Activated CD4-positive, alpha-beta T cell treated with anti-CD3 and anti-CD28 coated beads, Interleukin-2, amount 10 ng/mL, durations not matched to agents 24 days and 14 days (primary cell): ENCODE measurements at places on chromosomes 1 and 21.
A peak's percentile ranks its signal among the peaks of the same experiment; 100 is the strongest.

DNA sequence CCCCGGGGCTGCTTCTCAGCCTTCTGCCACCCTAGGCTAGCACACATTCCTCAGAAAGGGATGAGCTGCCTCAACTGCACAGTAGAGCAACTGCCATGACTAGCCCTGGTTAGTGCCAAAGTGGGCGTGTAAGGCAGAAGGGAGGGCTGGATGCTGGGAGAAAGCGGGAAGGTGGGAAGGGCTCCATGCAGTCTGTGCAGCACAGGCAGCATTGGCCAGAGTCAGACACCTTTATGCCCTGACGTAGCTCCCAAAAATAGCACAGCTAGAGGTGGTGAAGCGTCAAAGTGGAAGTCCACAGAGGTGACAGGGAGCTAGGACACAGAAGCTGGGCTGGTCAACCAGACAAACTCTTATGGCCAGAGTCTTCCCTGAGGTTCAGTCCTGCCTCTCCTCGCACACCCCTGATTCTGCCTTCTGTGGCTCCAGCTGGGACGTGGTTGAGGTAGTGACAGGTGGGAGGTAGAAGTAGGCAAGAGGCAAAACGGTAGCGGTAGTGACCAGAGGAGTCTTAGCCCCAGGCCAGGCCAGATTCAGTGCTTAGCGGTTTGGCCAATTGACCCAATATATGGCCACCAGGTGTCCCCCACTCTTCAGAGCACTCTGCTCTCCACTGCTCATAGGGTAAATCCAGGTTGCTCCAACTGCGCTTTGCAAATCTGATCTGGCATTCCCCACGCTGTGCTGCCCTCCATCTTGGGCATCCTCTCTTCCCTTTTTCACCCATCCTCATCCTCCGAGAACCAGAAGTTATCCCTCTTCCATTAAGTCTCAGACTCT, 45.6 kb downstream of the DDX20 start:
- no peaks in the 10 kb centered on the region for H3K4me1 ChIP-seq
- no peak for DNase-seq
- H3K4me3 ChIP-seq = no peak overlapping the region
- no peak overlapping the region for H3K27ac ChIP-seq

DNA sequence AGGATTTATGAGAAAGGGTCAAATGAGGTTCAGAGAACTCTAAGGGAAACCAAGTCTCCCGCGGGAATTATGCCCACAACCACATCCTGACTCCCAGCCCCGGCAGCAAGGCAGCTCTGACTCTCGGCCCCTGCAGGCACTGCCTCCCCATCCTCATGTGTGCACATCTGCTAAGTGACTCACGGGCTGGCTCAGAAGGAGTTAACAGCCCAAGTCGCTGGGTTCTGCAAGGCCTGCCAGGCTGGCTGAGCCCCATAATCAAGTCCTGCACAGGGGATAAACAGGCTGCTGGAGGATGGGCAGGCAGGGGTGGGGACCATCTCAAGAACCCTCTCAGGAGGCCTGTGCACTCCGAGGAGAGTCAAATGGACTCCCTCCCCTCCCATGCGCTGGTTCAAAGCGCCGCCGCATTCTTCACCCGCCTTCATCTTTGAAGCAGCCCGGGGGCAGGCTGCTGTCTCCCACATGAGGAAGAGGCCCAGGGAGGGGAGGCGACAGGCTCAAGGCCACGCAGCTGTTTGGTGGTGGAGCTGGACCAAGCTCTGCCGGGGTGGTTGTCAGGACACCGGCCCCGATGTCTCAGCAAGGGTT, 344.3 kb downstream of the MATN1 start:
- H3K4me1 ChIP-seq = no peaks in the 10 kb centered on the region
- H3K4me3 ChIP-seq = no peak overlapping the region
- H3K27me3 ChIP-seq = no peaks in the 10 kb centered on the region
- no peak for DNase-seq
- no peaks in the 10 kb centered on the region for H3K36me3 ChIP-seq
- no peak overlapping the region for H3K27ac ChIP-seq

- no peak overlapping the region for H3K4me3 ChIP-seq
- peaks cover 30% of the 10 kb centered on the region for H3K4me1 ChIP-seq
Observed at GRCh38 chr1:157142201-157142600, 4.0 kb upstream of the ETV3 start.

GRCh38 chr21:42607102-42607501, 46.3 kb upstream of the PDE9A start:
- no peaks in the 10 kb centered on the region for H3K36me3 ChIP-seq
- H3K27ac ChIP-seq = no peak overlapping the region
- H3K4me1 ChIP-seq = peaks cover 11% of the 10 kb centered on the region
- H3K27me3 ChIP-seq = no peaks in the 10 kb centered on the region

DNA sequence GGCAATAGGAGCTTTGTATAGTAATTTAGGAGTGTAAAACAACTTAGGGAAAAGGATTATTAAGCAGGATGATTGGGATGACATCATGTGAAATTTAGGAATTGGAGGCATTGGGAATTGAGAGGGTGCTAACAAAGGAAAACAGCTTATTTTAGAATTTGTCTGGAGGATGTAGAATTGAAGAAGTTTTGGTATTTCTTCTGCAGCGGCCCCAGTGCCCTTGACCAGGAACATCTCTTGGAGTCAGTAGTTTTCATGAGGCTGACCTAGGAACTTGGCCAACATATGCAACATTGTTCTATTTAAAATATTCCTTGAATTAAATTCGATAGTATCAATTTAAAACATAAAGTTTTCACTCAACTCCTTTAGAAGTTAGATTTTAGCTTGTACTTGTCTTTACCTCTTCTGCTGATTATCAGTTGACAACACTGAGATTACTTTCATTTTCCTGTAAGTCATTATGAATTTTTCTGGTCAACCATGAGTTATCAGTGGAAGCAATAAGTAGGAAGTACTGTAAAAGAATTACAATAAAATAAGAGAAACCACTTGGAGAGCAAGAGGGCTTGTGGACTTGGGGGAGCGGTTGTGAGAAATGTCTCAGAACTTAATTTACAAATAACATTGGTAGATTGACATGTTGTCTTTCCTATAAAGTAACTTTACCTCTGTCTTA, 52.8 kb downstream of the DYRK1A start:
- H3K4me1 ChIP-seq = peaks cover 50% of the 10 kb centered on the region
- no peaks in the 10 kb centered on the region for H3K27me3 ChIP-seq
- DNase-seq = no peak

GRCh38 chr1:235532360-235532759, 28.1 kb upstream of the B3GALNT2 start:
- H3K27ac ChIP-seq = no peak overlapping the region
- no peak overlapping the region for H3K4me3 ChIP-seq
- H3K36me3 ChIP-seq = no peaks in the 10 kb centered on the region
- H3K4me1 ChIP-seq = peaks cover 2% of the 10 kb centered on the region

DNA sequence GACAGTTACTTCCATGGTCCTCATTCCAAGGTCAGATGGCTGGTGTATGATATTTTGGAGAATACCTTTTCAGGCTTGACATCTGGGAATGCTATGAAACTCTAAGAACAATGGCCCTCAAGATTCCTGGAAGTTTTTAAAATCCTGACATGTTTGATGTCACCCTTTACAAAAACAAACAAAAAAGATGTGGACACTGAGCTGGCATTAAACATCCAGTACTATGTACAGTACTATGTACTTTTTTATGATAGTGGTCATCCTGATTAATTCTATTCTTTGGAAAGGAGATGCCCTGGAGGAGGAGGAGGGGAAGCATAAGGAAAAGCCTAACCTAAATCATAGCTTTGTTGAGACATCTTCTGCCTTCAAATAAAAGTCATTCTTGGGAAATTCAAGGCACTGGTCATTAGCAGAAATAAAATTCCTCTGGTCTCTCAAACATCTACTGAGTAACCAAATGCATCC, 235.4 kb downstream of the HMCN1 start:
- H3K27me3 ChIP-seq = peaks cover 5% of the 10 kb centered on the region
- H3K36me3 ChIP-seq = no peaks in the 10 kb centered on the region
- H3K4me3 ChIP-seq = no peak overlapping the region
- no peak for DNase-seq
- H3K27ac ChIP-seq = no peak overlapping the region

- peaks cover 11% of the 10 kb centered on the region for H3K27me3 ChIP-seq
- no peak overlapping the region for H3K4me3 ChIP-seq
- no peak overlapping the region for H3K27ac ChIP-seq
- peaks cover 5% of the 10 kb centered on the region for H3K4me1 ChIP-seq
- no peaks in the 10 kb centered on the region for H3K36me3 ChIP-seq
- DNase-seq = no peak
Observed at GRCh38 chr1:108120163-108120562, 80.0 kb downstream of the SLC25A24 start.

- H3K4me1 ChIP-seq = peaks cover 8% of the 10 kb centered on the region
- H3K27me3 ChIP-seq = peaks cover 17% of the 10 kb centered on the region
- no peak overlapping the region for H3K4me3 ChIP-seq
- no peak for DNase-seq
Observed at GRCh38 chr21:38525454-38525853, 27.2 kb upstream of the ERG start.

DNA sequence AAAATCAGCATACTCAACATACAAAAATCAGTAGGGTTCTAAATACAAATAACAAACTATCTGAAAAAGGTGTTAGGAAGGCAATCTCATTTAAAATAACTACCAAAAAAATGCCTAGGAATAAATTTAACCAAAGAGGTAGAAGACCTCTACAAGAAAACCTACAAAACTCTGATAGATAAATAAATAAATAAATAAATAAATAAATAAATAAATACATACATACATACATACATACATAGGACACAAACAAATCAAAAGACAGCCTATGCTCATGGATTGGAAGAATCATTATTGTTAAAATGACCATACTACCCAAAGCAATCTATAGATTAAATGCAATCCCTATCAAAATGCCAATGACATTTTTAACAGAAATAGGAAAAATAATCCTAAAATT, 194.7 kb downstream of the BARHL2 start:
- no peaks in the 10 kb centered on the region for H3K4me1 ChIP-seq
- peaks cover 9% of the 10 kb centered on the region for H3K27me3 ChIP-seq
- no peaks in the 10 kb centered on the region for H3K36me3 ChIP-seq
- DNase-seq = no peak

DNA sequence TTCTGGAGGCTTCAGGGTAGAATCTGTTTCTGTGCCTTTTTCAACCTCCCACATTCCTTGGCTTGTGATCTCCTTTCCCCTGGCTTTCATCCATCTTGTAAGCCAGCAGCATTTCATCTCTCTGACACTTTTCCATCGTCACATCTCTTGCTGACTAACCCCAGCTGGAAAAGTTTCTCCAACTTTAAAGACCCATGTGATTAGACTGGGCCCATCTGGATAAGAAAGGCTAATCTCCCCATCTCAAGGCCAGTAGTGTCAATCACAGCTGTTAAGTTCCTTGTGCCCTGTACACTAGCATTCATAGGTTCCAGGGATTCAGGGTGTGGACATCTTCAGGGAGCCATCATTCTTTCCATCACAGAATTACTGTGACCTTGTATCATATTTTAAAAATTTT, 452.1 kb downstream of the TTLL7 start:
- H3K4me3 ChIP-seq = no peak overlapping the region
- no peaks in the 10 kb centered on the region for H3K4me1 ChIP-seq
- H3K27me3 ChIP-seq = no peaks in the 10 kb centered on the region

DNA sequence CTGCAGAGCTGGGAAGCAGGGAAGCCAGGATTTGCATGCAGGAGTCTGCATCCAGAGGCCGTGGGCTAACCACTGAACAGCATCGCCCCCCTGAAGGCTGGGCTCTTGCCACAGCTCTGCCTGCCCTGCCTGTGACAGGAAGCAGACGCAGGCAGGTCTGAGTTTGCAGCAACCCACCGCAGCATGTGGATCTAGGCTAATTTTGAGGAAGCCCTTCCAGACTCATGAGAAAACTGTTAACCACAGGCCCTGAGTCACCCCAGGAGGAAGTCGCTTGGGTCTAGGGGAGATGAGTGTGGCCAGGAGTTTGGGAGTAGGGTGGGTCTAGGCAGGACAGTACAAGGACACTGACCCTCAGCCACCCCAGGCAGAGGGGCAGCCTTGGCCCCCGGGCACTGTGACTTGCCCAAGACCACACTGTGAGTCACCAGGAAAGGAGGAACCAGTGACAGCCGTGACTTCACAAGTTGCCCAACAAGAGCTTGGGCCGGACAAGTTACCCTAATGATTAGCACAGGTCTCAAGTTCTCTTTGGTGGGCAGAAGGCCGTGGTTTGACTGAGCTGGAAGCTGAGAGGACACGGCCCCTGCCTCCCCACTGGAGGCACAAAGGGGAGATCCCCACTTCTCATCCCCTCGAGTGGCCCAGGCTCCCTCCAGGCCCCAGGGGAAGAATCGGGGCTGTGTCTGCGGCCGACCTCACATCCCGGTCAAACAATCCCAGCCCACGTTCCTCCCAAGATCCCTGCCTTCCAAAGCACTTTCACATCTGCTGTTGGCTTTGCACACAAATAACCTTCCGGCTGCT, 826 bp downstream of the LAPTM5 start:
- peak overlapping the region; percentile 100 for H3K4me3 ChIP-seq
- H3K4me1 ChIP-seq = peaks cover 81% of the 10 kb centered on the region
- DNase-seq = peak; percentile 90
- H3K27ac ChIP-seq = peak overlapping the region; percentile 97
- peaks cover 35% of the 10 kb centered on the region for H3K36me3 ChIP-seq
- H3K27me3 ChIP-seq = no peaks in the 10 kb centered on the region

- DNase-seq = no peak
- peaks cover 23% of the 10 kb centered on the region for H3K36me3 ChIP-seq
- peak overlapping the region; percentile 96 for H3K4me3 ChIP-seq
- H3K27ac ChIP-seq = no peak overlapping the region
- no peaks in the 10 kb centered on the region for H3K27me3 ChIP-seq
- peaks cover 23% of the 10 kb centered on the region for H3K4me1 ChIP-seq
Observed at GRCh38 chr1:39882152-39882551, 1.2 kb downstream of the TRIT1 start.

- H3K4me1 ChIP-seq = peaks cover 35% of the 10 kb centered on the region
- no peak overlapping the region for H3K4me3 ChIP-seq
- DNase-seq = no peak
- peak overlapping the region; percentile 52 for H3K27ac ChIP-seq
- H3K27me3 ChIP-seq = no peaks in the 10 kb centered on the region
Observed at GRCh38 chr1:234866007-234866866, 256.3 kb upstream of the IRF2BP2 start.

GRCh38 chr1:9009438-9010370, 16.5 kb downstream of the SLC2A7 start:
- peak; percentile 83 for DNase-seq
- peaks cover 9% of the 10 kb centered on the region for H3K4me1 ChIP-seq
- H3K27me3 ChIP-seq = peaks cover 5% of the 10 kb centered on the region
- H3K36me3 ChIP-seq = no peaks in the 10 kb centered on the region
- H3K4me3 ChIP-seq = no peak overlapping the region

DNA sequence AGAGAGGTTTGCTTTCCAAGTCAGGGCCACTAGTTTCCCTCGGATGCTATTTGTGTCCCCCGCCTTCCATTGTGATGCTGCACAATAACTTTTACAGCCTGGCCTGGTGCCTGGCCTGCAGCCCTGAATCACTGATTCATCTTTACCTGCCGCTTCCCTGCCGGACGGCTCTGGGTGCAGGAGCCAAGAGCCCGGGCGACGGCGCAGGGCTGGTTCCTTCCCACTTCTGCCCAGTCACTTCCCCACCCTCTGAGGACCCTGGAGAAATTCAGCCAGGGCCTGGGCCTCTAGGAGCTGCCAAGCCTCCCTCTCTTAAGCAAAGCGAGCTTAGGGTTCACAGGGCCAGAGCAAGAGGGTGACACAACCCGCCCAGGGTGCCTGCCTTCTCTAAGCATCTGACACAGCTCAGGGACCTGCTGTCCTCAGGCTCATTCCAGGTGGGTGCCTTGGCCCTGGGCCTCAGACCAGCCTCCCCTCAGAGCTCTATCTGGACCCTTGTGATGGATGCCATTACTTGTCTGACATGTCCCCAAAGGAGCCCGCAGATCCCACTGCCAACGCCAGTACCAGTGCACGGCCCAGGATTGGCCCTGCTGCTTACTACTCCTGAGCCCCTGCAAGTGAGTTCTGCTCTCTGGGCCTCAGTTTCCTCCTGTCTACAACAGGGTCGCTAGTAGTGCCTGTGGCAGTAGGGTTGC, 381.0 kb upstream of the VAMP3 start:
- H3K27ac ChIP-seq = no peak overlapping the region
- no peaks in the 10 kb centered on the region for H3K4me1 ChIP-seq
- peaks cover 2% of the 10 kb centered on the region for H3K27me3 ChIP-seq
- no peaks in the 10 kb centered on the region for H3K36me3 ChIP-seq
- peak; percentile 47 for DNase-seq
